ENCODE measurements at places on chromosomes 2 and 18. TPM values are rescaled to one million over a fixed set of nuclear protein-coding genes. Genes with fewer than 3 reads are reported as not detected.

The YES1 gene
- 47.1 TPM for total RNA-seq

The GNAL gene
- total RNA-seq = 0.43 TPM

The CDH7 gene
- total RNA-seq = not detected

The RMND5A gene
- total RNA-seq = 34.5 TPM

The ALK gene
- under 0.01 TPM for total RNA-seq
